Aorta (tissue), 5 donors: ENCODE measurements at places on chromosomes 3 and 15. TPM values are rescaled to one million over a fixed set of nuclear protein-coding genes. Genes with fewer than 3 reads are reported as not detected.

Gene GOLGA8Q
- total RNA-seq = 5.7 TPM

Gene KIF15
- 0.49 TPM for total RNA-seq

- H3K27ac ChIP-seq = no peak overlapping the region
- H3K4me1 ChIP-seq = no peaks in the 10 kb centered on the region
- H3K36me3 ChIP-seq = no peaks in the 10 kb centered on the region
- no peak overlapping the region for H3K4me3 ChIP-seq
Observed at GRCh38 chr3:121855555-121855954, 20.5 kb downstream of the EAF2 start.

Gene SLC9C1
- 0.81 TPM for total RNA-seq

DNA sequence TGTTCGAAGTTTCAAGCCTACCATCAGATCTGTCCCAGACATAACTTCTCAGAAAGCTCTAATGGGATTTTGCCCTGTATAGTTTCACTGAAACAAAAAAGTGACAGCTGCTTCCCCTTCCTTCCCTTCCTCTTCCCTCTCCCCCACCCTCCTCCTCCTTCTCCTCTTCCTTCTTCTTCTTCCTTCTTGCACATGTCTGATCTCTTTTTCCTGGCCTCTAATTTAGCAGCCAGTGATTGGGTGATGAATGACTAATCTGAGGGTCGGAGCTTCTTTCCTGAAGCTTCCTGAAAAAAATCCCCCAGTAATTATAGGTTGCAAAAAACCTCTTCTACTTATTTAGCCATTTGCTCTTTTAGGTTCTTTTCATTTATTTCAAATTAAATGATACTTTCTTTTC is 168.7 kb downstream of the POTEB3 start:
- no peaks in the 10 kb centered on the region for H3K4me1 ChIP-seq
- no peak overlapping the region for H3K27ac ChIP-seq
- DNase-seq = no peak
- no peaks in the 10 kb centered on the region for H3K27me3 ChIP-seq
- no peaks in the 10 kb centered on the region for H3K36me3 ChIP-seq

- no peaks in the 10 kb centered on the region for H3K4me1 ChIP-seq
- no peak for DNase-seq
- no peak overlapping the region for H3K27ac ChIP-seq
- H3K36me3 ChIP-seq = no peaks in the 10 kb centered on the region
- no peak overlapping the region for H3K4me3 ChIP-seq
Observed at GRCh38 chr15:43107751-43108150, 1.9 kb upstream of the UBR1 start.

DNA sequence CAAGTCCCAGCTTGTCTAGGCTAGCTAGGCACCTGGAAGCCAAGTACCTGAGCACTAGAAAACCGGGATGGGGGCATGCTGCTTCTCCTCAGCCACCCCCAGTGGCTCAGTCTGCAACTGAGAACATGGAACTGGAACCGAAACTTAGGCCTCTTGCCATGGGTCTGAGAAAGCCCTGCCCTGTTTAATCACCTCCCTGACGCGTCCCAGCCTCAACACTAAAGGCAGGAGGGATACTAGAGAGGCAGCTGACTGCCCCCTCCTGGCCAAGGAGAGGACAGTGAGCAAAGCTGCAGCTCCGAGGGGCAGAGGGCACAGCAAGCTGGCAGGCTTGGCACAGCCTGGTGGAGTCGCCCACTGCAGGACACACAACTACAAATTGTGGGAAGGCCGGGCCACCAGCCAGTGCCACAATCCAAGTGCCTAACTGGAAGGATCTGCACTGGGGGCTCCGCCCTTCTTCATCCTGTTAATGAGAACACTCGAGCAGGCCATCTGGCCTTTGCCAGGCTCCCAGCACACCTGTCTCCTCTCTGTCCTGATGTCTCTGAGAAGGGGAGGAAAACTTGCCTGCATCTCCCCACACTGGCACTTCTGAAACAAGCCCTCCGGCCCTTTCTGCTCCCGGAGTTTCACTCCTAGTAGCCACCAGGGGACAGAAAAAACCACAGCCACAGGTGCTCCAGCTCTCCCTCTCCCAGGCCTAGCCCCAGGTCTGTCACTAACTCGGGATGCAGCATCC is 53.7 kb downstream of the BDH1 start:
- no peaks in the 10 kb centered on the region for H3K27me3 ChIP-seq
- DNase-seq = no peak
- no peaks in the 10 kb centered on the region for H3K4me1 ChIP-seq

DNA sequence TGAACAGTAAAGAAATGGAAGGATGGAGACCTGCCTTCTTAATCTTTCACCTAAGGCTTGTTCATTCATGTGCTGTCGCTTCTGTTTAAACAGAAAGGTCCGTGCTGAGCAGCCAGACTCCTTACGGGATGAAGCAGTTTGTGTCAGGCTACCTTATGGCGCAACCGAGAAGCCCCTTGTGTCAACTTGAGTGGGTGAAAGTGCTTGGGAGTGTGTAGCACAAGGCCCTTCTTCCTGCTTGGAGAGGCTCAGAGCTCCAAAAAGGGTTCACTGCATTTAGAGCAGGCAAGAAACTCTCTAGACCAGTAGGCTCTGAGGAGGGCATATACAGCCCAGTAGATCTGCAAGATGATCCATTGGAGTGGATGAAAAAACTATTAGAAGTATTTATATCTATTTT is 16.0 kb downstream of the CAPN3 start:
- no peaks in the 10 kb centered on the region for H3K36me3 ChIP-seq
- no peak overlapping the region for H3K27ac ChIP-seq
- no peak for DNase-seq

DNA sequence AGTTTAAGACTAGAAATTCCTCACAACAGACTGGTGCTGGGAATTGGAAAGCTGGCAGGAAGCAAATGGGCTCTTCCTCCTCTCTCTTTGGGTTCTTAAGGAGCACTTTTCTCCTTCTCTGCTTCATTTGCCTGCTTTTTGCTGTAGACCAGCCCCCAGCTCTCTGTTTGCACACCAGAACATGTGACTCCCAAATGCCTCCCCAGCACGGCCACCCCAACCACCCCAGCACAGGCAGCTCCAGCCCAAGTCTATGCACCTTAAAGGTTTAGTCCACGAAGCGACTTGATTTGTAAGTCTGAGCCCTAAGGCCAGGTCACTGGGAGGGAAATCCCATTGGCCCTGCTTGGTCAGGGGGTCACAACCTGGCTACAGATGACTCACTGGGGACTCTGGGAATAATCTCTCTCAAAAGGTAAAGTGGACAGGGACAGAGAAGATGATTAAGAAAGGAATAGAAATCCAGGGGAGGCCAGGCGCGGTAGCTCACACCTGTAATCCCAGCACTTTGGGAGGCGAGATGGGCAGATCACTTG is 377.8 kb upstream of the PROK2 start:
- H3K36me3 ChIP-seq = no peaks in the 10 kb centered on the region
- H3K27ac ChIP-seq = no peak overlapping the region
- no peak for DNase-seq
- no peaks in the 10 kb centered on the region for H3K4me1 ChIP-seq
- H3K27me3 ChIP-seq = no peaks in the 10 kb centered on the region

Gene PLOD2
- 147 TPM for total RNA-seq
